ENCODE measurements at places on chromosomes 1 and 21.

DNA sequence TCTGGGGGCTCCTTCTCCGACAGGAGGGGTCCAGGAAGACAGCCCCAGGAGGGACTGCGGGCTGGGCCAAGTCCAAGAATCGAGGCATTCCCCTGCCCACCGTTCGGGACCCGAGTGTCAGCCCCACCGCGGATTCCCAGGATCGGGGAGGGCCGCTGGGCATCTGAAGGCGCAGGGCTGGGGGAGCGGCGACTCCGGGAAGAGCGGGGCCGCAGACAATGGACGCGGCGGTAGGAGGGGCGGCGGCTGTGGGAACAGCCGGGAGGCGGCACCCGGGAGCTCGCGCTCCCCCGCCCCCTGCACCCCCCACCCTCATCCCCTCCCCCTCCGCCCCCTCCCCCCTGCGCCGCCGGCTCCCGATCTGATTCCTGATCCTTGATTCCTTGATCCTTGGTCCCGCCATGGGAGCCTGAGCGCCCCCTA lies at the start of gene VANGL2:
Gene VANGL2 (plus strand): TSS at position 342 of the 423 bp plus-strand sequence. CDS start 15,274 bp downstream, outside the sequence.
- DNase-seq, result peak; percentile 67

DNA sequence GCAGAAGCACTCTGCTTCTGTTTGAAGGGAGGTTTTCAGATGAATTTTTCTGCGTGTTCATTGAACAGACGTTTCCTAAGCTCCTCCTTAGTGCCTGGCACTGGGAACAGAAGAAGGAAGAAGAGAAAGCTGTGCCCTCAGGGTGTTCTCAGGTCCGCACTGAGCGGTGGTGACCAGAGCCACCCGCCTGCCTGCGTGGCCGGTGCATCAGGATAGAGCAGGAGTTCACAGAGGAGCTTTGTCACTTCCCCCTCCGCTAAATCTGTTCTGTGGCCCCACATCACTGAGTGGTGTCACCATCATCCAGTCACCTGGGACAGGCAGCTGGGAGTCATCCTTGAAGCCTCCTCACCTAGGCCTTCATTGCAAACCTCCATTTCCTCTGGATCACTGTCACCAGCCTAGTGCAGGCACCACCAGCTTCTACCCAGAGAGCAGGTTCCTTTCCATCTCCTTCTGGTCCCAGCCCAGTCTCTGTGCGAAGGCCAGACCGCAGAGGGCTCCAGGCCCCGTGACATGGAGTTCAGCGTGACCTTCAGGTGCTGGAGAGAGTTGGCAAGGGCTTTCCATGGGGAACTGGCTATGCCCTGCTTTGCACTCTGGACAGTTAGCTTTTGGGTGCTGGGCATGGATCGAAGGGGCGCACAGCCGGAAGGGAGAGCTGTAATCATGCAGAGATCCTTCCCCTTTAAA lies 21.7 kb downstream of the PARK7 start:
- DNase-seq, result no peak

- DNase-seq, result no peak
Measured at GRCh38 chr1:235657269-235657668, 7.7 kb upstream of the GNG4 start.

GRCh38 chr1:15080328-15081007 lies 73.1 kb upstream of the TMEM51 start:
- no peak for DNase-seq

GRCh38 chr1:16237343-16237830 lies 404 bp upstream of the CPLANE2 start:
- no peak for DNase-seq

DNA sequence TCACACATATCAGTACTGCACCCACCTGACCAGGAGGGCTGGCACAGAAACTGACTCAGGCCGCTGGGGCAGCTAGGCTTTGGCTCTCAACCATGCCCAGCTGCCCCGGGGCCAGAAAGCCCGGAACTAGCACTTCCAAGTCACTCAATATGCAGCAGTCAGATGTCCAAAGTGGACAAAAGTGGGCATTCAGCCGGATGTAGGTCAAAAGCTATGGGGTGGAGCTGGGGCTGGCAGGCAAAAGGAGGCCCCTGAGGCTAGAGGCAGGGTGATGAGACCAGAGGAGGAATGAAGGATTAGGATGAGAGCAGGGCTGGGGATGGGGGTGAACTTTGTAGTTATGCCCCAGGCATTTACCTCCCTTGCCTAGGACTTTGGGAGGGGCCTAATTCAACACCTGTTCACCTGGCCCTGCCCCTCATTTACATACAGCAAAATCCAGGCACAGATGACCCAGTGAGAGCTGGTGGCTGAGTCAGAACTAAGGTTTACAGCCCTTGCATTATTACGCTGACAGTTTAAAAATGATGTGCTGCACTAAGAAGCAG lies 30.7 kb upstream of the EDN2 start:
- no peak for DNase-seq

DNA sequence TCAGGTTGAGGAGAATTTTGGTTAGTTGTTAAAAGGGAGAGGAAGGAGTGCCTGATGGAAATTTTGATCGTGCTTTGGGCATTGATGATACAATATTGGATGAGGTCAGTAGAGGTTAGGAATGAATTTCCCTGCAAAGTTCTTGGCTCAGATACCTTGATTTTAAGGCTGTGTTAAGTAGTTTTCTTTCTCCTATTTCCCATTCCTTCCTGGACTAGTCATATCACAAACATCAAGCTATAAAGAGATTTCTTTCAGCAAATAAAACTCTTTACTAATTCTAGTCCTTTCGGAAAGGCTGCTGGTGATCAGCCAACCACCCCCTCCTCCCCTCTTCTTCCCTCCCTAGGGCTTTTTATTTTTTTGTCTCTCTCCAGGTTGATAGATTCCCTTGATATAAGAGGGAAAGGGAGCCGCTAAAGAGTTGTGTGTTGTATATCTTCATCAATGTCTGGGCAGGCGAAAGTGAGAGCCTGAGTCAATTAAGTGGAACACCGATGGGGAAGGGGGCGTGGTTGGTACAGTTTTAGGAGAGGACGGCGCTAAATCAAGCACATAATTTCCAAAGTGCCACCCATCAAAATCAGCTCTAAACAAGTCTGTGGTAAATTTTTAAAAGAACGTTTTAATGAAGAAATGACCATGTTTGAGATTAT lies 100.1 kb upstream of the PLXNA2 start:
- DNase-seq, result no peak

DNA sequence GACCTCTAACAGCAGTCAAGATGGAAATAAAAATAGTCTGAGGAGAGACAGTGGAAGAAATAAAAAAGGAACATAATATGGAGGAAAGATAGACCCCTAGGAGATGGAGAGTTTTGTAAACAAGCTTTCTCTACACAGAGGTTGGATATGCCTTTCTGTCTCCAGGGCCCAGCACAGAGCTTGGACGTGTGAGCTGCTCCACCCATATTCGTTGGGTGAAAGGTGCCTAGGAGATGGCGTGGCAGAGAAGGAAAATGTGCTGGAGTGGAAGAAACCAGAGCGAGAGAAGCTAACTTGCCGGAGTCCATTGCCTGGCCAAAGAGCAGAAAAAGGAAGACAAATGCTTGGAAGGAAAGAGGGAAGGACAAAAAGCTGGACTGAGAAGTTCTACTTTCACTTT lies 78.3 kb upstream of the LMO4 start:
- DNase-seq, result no peak

DNA sequence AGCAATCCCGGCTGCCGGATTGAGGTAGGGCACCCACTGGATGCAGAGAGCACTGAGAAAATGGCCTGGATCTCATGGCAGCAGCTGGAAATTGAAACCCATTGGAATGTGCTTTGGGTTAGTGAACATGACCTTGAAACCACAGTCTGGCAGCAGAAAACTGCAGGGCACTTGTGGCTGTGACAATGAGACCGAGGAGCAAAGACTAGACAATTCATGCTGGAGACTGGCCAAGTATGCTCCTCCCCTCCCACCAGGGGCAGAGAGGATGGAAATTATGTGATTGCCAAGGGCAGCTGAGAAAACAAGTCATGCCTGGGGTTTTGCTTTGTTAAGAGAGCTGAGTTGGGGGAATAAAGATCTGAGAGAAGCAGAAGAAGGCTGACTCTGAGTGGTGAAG lies 60.7 kb downstream of the ZNF697 start:
- DNase-seq, result no peak

GRCh38 chr1:230124186-230125128 lies 57.4 kb downstream of the GALNT2 start:
- no peak for DNase-seq

- DNase-seq, result no peak
Measured at GRCh38 chr1:33170351-33171274, 11.2 kb downstream of the TRIM62 start.

DNA sequence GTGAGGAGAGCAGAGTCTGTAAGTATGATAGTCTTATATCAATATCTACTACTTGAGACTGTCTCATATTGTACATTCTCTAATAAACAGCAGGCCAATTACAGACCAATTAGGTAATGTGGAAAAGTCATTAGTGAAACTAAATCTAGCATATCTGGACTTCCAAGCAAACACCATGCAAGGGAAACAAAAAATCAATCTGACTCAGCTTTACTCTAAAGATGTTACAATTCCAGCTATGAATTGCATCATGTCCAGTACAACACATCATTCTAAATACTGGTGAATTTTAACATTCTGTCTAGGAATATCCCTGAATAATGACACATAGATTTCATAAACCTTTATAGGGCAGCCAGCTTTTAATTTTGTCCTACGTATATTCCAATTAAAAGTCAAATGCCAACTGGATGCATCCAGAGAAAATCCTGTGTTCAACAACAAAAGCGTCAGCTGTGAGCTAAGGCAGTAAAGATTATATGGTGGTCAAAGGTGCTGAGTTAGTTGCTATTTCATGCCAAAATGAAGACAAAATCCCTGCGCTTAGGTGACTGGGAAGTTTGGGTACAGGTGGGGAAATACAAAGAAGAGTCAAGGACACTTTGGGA lies 159.3 kb downstream of the TTLL7 start:
- DNase-seq, result no peak

GRCh38 chr1:110411173-110411735 lies 3.8 kb upstream of the LAMTOR5 start:
- DNase-seq, result no peak

DNA sequence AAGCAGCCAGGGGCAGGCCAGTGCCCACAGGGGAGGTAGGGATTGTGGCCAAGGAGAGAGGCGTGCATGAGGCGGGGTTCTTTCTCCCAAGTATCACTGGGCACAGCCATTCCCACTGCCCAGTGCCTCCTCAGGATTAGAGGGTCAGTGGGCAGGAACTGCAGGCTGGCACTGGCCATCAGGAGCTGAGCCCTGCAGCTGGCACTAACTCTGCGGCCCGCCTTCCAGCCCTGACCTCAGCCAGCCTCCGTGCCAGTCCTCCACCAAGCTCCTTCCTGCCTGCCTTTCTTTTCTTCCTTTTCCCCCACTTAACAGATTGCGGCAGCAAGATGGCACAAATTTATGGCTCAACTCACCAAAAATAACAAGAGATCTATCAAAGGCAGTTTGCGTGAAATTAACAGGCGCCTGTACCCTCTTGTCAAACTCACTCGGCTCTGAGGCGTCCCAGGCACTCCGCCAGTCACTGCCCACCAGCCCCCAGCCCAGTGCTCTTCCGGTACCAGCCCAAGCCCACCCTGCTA lies 11.1 kb downstream of the ADGRB2 start:
- DNase-seq, result peak; percentile 46

GRCh38 chr1:102434421-102434820 lies 437.7 kb upstream of the OLFM3 start:
- DNase-seq, result peak; percentile 50

DNA sequence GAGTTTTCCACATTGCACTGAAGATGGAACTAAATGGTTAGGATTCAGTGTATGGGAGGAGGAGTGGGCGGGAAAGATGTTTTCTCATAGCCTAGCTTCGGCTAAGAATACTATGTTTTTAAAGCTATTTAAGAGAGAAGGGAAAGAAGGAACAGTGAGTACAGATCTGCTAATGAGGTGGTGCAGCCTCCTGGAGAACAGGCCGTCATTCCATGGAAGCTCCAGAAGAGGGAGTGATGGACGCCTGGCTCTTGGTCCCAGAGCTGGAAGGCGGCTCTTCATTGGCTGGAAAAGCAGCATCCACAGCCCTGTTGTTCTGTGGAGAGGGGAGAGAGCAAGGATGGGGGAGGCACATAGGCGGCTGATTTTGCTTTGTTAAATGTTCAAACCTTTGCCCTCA lies 6.9 kb downstream of the CAMK1G start:
- DNase-seq, result no peak
